NCI-H526 (cell line): ENCODE measurements at places on chromosomes 3 and 15.

- DNase-seq = no peak
Measured at GRCh38 chr3:132344666-132345280, 27.6 kb downstream of the ACP3 start.

DNA sequence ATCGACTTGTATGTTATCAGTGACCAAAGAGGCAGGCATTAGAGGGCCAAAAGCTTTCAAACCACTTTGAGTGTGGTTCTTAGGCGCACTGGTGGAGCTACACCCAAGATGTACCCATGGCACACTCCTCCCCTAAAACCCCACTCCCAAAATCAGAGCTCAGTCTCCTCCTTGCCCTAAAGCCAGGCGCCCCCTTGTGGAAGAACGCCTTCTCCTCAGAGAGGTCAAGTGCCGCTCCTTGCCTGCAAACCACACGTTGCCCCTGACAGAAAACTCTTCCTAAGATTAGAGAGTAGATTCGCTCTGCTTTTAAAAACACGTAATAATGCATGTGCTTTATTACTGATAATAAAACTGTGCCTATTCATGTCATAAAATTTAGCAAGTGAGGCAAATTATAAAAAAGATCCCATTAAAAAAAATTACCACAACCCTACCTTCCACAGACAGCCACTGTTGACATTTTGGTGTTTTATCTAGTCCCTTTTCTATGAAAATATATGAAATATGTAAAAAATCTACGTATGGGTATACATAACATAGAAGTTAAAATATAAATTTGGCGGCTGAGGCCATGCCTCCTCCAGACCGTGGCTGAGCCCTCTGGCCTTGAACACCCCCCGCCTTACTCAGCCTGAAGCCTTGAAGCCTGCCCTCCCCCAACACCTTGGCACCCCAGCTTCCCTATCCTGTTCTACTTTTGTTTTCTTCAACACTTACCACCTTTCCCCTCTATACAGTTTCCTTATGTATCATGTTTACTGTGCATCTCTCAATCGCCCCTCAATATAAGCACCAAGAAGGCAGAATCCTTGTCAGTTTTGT is 33.5 kb downstream of the BCL2L10 start:
- peak; percentile 82 for DNase-seq

GRCh38 chr3:99686955-99687612 is 48.7 kb downstream of the COL8A1 start:
- peak; percentile 46 for DNase-seq

- no peak for DNase-seq
Measured at GRCh38 chr3:50254577-50255250, 14.2 kb upstream of the SEMA3B start.

GRCh38 chr3:170867143-170867937 is 2.7 kb downstream of the RPL22L1 start:
- DNase-seq = no peak

DNA sequence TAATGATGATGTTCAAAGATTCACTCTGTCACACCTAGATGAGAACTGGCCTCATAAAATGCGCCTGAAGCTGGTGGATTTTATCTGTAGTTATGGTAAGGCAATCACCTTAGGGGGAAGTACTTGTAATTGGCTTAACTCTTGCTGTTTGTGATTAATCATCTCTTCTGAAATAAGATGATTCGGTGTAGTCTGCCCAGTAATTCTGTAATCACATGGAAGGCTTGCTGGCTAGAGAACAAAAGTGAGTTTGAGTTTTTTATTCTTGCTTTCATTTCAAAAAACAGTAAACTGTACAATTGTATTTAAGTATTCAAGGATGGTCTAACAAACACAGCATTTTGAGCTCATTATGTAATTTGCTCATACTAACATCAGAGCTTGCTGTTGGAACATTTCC is 72.1 kb downstream of the OTOL1 start:
- no peak for DNase-seq

DNA sequence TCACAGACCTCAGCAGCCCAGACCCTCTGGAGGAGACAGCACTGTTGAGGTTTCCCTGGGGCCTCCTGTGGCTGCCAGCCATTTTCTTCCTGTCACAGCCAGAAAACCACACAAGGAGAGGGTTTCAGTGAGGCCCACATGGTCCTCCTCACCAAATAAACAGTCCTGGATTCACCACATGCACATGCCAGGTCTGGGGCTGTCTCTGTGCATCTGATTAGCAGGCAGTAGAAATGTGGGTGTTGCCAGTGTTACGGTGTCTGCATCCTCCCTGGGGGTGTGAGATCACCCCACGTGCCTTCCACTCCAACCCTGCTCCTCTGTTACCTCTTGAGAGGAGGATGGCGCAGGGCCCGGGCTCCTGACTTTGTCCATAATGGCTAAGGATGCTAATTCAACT is 140.4 kb downstream of the CHDH start:
- no peak for DNase-seq

DNA sequence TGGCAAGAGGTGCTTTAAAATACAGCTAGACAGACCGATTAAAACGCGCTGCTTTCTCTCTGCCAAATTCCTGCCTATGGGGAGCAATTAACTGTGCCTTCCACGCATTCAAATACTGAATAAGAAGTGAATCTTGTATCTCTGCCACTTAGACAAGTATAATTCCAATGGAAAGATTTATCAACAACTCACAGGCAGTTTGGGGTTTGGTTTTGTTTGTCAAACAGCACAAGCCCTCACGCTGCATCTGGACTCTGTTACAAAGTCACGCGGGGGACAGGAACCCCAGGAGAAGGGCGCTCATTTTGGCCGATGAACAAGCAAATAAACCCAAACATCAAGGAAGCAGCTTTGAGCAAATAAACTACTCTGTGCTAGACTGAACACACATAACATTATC is 61.8 kb upstream of the TMCO5A start:
- no peak for DNase-seq

DNA sequence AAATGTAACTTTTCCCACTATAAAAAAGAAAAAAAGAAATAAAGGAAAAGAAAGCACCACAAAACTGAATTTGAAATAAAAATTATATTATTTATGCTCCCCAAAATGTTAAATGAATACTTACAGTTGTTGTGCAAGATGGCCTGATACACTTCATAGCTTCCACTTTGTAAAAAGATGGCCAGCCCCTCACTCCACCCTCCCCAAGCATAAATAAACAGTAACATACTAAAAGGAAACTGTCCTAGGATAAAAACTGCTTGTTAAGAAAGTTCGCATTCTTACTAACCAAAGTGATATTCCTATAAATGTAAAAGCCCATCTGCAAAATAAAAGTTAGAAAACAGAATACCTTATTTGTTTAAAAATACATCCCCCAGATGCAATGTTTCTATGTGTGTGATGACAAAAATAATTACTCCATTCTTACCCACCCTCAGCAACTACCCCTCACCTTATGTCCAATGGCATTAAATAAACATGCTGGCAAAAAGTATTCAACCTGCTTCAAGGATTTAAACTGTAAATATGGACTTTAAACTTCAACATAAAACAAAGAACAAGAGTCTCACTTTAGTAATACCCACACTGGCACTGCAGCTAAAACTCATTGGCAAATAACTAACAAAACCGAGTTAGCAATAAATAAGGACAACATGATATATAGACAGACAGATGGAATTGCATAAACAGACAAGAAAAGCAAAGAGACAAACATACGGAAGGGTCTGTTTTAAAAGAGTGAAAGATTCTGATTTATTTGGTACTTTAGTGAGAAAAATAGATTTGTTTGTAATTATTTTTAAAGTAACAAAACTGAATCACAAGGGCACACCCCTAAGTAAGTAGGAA is 47.7 kb downstream of the ZBTB20 start:
- no peak for DNase-seq

DNA sequence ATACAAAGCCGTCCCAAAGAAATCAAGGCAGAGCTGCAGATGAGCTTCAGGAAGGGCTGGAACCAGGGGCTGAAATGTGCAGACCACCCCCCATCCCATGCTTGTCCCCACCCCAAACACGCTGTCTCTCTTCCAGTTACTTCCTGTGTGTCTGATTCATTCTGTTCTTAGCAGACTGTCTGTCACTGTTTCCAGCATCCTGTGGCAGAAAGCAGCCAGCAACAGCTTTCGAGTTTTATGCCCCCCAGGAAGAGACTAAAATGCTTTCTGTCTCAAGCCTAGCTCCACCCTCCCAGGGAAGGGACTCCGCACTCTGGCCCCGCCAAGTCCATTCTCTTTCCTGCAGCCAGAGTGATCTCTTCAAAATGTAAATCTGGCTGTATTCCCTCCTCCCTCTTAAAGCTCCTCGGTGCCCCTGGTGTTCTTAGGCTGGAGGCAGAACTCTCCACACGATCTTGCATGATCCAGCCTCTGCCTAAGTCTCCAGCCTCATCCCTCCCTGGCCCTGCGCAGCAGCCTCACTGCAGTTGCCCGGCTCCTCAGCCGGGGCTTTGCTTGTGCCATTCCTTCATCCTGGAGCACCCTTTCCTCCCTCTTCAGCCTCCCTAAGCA is 41.5 kb downstream of the HRH1 start:
- DNase-seq = no peak

GRCh38 chr15:60351066-60351465 is 46.7 kb downstream of the ANXA2 start:
- no peak for DNase-seq

DNA sequence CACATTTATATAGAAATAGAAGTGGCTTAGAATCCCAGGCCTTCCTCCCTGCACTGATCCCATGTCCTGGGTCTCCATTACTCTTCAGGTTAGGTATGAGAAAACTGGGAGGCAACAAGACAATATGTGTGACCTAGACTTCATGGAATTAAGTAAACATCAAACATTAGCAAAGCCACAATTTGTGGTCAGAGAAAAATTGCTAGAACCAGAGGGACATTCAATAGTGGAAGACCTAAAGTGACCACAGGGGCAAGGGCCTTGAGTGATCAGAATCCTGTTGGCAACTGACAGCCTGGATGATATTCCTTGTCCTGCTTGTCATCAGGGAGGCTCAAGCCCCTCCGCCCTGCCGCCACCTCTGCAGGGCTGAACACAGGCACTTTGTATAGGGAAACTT is 322.8 kb upstream of the CTNNB1 start:
- DNase-seq = no peak

DNA sequence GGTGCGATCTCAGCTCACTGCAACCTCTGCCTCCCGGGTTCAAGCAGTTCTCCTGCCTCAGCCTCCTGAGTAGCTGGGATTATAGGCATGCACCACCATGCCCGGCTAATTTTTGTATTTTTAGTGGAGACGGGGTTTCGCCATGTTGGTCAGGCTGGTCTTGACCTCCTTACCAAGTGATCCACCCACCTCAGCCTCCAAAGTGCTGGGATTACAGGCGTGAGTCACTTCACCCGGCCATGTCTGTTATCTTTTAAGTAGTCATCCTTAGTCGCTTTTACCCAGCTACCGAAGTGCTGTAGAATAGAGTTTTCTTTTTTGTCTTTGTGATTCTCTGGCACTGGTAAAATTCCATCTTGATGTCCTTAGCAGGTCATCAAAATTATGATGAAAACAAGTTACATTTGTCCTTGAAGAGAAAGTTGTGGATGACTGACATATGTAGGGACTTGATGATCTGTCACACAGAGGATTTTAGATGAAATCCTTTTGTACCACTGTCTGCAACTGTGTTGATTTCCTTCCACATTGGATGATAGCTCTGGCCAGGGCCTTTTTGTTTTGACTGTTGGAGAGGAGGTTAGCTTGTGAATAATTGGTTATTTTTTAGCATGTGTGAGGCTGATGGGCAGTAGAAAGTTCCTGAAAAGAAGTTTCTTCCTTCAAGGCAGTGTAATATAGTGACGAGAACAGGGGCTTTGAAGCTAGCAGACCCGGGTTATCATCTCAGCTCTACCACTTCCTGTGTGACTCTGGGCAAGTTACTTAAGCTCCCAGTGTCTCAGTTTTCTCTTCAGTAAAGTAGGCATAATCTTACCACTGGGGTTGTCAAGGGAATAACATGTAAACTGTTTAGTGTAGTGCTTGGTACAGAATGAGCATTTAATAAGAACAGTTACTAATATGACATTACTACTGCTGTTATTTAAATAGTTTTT is 18.8 kb downstream of the ATG7 start:
- no peak for DNase-seq

DNA sequence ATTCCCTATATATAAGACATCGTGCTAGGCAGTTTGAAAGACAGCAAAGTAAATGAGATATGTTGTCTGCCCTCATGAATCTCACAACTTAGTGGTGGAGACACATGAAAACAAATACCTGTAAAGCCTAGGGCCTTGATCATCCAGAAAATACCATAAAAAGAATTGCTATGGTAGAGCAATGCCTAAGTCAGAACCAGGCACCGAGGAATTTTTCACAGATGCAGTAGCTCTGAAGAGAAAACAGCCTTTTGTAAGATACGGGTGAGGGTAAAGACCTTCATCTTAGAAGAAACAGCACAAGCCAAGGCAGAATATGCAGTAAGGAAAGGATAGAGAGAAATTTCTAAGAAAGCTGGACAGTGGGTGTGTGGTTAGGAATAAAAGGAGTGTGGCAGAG is 36.1 kb downstream of the CD200R1L start:
- DNase-seq = no peak

DNA sequence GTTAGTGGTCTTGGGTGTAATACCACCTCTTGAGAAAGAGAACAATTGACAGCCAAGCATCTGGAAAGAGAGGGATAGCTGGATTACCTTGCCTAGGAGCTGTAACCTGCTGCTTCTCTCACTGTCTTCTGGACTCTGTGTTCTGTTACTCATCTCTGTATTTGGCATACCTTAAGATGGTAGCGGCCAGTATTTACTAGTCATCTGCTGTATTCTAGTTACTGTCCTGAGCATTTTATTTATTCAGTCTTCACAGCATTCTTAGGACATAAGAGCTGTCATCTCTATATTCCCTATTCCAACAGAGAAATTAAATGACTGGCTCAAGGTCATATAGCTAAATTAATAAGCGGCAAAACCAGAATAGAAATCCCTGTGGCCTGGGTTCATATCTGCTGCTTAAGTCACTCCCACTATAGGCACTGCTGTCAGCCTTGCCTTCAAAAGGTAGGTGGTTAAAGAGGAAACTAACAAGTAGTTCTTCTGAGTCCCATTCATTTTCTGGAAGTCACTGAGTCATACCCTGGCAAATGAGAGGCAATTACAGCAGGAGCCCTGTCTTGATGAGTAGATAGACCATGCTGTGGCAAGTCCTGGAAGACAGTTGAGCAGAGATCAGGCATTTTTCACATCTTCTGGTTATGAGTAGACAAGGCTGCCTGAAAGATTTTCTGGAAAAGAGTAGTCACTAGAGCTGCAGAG is 68.2 kb downstream of the RAB7A start:
- DNase-seq = no peak

- no peak for DNase-seq
Measured at GRCh38 chr3:118001380-118001779, 1033.3 kb downstream of the IGSF11 start.

GRCh38 chr15:74843445-74843828 is 481 bp upstream of the ULK3 start:
- DNase-seq = no peak
